ENCODE measurements at places on chromosomes 4 and X.

- no peak for DNase-seq
Observed at GRCh38 chrX:108313669-108314068, 124.6 kb downstream of the COL4A6 start.

DNA sequence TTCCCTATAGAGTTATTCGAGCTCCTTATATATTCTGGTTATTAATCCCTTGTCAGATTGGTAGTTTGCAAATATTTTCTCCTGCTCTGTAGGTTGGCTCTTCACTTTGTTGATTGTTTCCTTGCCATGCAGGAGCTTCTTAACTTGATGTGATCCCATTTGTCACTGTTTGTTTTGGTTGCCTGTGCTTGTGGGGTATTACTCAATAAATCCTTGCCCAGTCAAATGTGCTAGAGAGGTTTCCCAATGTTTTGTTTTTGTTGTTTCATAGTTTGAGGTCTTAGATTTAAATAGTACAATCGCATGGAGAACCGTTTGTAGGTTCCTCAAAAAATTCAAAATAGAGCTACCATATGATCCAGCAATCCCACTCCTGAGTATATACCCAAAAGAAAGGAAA is 2.3 kb upstream of the SYTL5 start:
- DNase-seq = no peak

DNA sequence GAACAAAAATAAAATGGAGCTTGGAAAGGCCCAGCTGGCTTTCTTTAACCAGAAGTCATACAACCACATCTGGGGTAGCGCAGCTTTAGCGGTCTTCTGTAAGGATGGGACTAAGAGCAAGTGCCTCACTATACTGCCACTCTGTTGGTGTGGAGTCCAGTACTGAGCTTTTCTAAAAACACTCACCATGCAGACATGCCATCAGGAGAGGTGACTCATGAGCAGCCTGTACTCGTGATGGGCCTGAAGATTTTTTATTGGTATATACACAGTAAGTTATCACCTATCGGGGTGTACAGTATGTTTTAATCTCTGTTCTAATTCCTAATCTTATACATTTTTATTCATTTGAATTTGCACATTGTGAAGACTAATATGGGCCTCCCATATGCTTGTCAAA is 9.6 kb downstream of the PPP3CA start:
- DNase-seq = no peak

DNA sequence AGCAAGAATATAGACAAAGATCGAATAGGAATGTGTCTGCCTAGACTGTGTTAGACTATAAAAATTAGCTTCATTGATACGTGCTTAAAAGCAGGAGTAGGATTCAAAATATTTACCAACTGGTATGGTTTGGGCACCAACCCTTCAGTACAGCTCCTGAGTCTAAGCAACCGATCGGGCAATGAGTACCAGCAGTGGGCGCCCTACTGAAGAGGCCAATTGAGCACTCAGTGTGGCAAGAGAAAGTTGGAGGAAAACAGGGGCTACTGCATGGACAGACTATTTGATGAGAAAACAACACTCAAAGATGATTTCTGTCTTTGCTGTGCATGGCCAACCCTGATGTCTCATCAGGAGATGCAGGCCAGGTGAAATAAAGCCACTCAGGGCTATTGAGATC is 176.0 kb upstream of the NWD2 start:
- no peak for DNase-seq

GRCh38 chr4:126273746-126274145 is 959.0 kb downstream of the FAT4 start:
- no peak for DNase-seq

DNA sequence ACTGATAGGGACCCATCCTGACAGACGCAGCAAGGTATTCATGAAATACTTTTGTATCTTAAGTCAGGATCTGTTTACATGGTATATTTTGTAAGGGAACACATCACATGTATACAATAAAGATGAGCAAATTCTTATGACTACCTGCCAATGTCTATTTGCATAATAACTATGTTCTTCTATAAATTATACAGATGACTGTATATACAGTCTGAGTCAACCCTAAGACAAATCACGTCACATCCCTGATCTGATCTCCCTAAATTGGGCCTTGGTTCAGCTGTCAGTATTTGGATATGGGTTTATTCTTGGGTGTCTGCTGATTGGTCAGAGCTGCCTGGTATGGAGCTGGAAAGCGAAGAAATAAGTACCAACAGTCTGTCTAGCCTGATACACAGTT is 93.3 kb downstream of the SERPINA7 start:
- no peak for DNase-seq

- DNase-seq = no peak
Observed at GRCh38 chr4:51943221-51943620, 76.9 kb downstream of the LRRC66 start.

DNA sequence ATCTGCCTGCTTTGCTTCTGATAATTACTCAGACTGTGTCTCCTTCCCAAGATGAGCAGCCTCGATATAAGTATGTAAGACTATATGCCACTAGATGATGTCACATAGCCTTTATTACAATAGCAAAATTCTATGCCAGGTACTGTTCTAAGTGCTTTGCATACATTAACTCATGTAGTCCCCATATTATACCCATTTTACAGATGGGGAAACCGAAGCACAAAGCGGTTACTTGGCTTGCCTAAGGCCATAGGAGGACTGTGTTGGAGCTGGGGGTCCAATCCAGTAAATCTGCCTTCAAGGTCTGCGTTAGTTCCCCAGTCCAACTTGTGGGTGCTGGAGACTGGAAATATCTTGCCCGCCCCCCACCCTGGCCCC is 826 bp upstream of the SCML1 start:
- DNase-seq = no peak

GRCh38 chr4:169070071-169070894 is 60.2 kb upstream of the CBR4 start:
- no peak for DNase-seq

GRCh38 chr4:40887764-40888131 is 138.0 kb downstream of the NSUN7 start:
- peak; percentile 46 for DNase-seq

DNA sequence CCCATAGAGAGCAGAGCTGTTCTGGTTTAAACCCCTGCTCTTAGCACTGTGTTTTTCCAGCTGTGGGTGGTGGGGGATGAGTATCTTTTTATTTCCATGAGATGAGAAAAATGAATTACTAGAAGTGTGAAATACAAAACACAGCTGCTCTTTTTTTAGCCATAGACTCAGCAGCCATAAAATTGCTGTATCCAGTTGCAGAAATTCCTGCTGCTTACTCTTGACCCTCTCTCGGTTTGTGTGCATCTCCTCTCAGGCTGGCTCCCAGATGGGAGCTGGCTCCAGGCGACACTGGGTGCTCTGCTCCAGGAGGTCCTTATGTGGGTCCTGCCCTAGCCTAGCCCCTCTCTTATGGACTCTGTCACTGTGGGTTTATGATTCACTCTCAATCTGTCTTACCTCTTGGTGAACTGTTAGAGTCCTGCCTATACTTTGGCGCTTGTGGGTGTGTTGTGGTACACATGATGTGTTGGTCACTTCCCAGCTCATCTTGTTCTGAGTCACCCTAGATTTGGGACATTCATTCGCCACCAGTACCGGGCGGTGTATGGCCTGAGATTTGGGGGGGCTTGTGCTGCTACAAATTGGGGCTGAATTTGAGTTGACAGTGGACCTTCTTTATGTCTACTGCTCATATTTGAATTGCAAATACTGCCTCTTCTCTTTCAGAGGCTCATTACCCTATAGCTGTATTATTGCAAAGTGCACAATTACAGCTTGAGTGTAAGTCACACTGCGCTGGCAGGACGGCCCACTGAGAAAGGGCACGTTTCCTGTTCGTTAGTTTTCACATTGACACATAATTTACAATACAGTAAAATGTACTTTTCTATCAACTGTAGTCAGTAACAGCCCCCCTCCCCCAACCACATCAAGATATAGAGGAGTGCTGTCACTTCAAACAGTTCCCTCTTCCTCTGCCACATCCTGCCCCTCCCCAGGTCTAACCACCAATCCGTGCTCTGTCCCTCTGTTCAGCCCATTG is 46.9 kb upstream of the MSANTD1 start:
- DNase-seq = no peak

GRCh38 chrX:154396973-154397887 is 947 bp upstream of the RPL10 start:
- peak; percentile 26 for DNase-seq

DNA sequence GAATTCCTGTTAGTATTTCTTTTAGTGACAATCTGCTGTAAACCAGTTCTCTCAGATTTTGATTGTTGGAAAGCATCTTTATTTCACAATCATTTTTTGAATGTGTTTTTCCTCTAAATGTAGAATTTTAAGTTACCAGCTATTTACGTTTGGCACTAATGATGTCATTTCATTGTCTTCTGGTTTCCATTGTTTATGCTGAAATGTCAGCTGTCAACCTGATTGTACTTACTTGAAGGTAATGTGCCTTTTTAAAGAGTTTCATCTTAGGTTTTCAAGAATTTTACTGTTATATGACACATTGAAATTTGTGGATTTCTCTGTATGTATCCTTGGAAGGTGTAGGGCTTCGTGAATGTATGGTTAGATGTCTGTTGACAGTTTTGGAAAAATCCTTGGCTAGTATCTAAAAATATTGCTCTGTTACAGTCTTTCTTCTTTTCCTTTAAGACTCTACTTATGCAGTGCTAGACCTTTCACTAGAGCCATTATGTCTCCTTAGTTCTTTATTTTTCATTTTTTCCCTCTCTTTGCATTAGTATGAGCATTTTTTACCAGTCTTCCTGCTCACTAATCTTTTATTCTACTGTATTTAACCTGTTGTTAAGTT is 30.4 kb downstream of the SMAD1 start:
- DNase-seq = no peak

- peak; percentile 78 for DNase-seq
Observed at GRCh38 chr4:159010563-159011260, 92.2 kb upstream of the RAPGEF2 start.

- no peak for DNase-seq
Observed at GRCh38 chrX:116806288-116806802, 343.6 kb upstream of the CT83 start.

DNA sequence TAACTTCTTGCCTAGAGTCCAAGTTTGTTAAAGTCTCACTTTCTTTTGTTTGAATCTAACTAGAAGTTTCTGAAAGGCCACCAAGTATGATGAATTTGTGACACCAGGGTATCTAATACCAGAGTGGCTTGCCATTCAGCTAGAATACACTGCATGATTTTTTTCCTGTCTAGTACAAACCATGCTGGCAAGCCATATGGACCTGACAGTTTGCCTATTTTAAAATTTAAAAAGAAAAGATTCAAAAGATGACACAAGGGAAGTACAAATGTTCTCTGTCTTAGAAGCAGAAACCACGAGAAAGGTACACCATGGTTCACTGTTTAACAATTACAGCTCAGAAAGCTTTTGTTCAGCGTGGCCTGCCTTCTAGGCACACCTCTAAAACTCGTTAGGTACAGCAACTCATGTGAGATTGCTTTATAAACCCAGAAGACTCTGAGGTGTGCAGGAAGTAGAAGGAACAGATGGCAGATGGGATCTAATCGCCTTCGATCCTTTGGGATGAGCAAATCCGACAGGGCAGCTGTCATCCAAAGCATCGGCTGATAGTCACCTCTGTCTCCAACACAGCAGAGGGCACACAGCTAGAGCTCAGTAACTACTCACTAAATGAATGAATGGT is 35.4 kb upstream of the CENPU start:
- peak; percentile 46 for DNase-seq

DNA sequence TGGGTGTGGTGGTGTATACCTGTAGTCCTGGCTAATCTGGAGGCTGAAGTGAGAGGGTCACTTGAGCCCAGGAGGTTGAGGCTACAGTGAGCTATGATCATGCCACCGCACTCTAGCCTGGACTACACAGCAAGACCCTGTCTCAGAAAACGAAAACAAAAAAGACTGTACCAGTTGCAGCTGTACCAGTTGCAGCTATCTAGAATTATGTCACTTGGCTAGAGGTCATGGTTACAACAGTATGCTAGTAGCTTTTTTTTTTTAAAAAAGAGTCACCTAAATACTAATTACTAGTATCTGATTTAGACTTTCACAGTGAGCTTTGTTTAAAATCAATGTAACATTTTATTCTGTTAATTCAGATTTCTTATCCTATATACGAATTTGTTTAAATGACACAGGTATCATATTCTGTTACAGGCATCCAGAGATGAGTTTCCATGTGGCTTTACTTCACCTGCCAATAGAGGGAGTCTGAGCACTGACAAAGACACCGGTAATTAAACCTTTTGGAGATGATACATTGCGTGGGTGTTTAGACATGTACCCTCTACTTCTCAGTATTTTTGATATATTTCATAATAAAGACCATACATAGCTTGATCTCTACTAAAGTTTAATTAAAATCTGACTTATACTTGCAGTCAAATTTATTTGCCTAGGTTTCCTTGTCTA is 100.2 kb upstream of the IL13RA1 start:
- DNase-seq = no peak

- DNase-seq = no peak
Observed at GRCh38 chr4:125546272-125546671, 231.5 kb downstream of the FAT4 start.

DNA sequence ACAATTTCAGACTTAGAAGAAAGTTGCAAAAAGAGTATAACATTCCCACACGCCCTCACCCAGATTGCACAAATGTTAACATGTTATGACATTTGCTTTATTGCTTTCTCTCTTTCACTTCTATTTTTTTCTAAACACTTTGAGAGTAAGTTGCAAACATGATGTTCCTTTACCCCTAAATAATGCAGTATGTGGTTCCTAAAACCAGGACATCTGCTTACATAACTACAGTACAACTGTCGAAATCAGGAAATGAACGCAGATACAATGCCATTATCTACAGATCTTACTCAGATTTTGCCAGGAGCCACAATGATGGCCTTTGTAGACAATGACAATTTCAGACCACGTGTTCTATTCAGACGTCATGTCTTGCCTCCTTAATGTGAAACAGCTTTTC is 22.4 kb downstream of the SH3TC1 start:
- peak; percentile 85 for DNase-seq

DNA sequence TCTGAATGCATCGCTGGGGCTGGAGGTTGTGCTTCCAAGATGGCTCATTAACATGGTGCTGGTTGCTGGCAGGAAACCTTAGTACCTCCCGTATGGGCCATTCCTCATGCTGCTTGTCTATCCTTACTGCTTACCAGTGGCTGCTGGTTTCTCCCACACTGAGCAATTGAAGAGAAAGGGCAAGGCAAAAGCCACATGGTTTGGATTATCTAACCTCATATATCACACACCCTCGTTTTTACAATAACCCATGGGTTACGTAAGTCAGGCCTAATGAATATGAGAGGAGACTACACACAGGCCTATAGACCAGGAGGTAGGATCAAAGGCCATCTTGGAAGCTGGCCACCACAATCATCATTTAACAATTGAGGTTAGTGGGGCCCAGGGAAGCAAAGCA is 141.8 kb upstream of the EDNRA start:
- DNase-seq = no peak

DNA sequence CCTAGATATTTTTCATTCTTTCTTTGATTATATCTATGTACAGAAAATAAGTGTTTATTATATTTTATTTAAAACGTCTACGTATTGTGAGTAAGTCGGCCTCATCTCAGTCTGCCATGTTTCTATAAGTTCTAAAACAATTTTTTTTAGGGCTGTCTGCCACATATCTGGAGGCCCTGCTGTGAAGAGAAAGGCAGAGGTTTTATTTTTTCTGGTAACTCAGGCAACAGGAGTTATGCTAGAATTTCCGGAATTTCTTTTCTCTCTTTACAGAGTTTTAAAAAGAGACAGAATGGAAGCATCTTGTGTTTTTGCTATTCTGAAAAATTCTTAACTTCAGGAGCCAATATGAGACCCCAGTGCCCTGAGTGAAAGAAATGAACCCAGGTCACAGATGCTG is 1124.0 kb upstream of the TENM3 start:
- no peak for DNase-seq
